ENCODE measurements at places on chromosomes 7 and 10. TPM values are rescaled to one million over a fixed set of nuclear protein-coding genes. Genes with fewer than 3 reads are reported as not detected.

The TMEM236 gene
- total RNA-seq, result under 0.01 TPM

The SLC35B4 gene
- 25.8 TPM for total RNA-seq

The TLL2 gene
- total RNA-seq, result 0.11 TPM

The LIPK gene
- 0.17 TPM for total RNA-seq

DNA sequence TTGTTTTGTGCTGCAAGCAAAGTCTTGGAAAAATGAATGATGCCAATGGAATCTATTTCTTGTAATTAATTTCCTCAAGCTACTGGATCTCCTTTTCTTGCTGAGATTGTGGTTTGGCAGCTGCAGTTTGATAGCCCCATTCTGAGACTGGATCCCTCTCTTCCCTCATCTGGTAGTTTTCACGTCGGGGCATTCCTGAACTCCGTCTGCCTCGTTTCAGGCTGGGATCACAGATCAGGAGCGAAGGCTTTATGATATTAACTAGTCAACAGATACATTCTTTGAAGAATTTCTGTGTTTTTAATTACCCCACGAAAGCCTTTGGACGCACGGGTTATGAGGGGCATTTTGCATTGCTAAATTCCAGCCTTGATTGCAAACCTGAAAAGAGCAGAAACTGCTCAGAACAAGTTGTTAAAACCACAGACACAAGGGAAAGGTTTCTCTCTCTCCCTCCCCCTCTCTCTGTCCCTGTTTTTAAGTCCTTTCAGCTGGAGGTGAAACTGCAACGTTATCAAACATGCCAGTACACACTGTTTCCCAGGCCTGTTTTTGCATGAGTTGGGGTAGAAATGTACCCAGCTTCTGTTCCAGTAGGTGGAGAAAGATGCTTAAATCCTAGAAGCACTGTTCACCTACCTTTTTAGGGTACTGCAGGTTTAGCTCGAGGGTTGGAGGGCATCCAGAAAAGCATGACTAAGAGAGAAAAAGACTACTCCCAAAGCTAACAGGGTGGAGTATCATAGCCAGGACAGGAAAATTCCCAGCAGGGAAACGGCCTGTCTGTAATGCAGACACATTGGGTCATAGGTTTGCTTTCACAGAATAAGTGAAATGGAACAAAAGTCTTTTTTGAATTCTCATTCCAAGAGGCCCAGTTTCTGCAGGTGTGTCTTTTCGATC lies 124.3 kb downstream of the CUX1 start:
- peak; percentile 51 for DNase-seq

- DNase-seq, result peak; percentile 82
Measured at GRCh38 chr10:57955076-57955475, 312.6 kb downstream of the IPMK start.

GRCh38 chr7:152624228-152624627 lies 51.7 kb downstream of the XRCC2 start:
- DNase-seq, result no peak

DNA sequence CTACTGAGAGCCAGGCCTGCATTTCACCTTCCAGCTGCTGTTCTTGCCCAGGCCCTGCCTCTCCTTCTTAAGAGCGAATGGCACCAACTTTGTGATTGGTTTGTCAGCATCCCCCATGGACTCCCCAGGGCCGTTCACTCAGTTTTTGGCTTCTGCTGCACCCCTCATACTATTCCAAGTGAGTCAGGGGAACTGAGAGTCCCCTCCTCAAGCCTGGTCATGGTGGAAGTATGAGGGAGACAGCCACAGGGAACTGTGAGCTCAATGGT lies 62.4 kb upstream of the ANTXRL start:
- DNase-seq, result no peak

GRCh38 chr10:123428391-123428790 lies 237.8 kb upstream of the GPR26 start:
- no peak for DNase-seq

- DNase-seq, result no peak
Measured at GRCh38 chr7:2049782-2050510, 182.8 kb downstream of the MAD1L1 start.

- DNase-seq, result peak; percentile 31
Measured at GRCh38 chr10:2509081-2509531, 558.2 kb upstream of the PFKP start.

Measured in LHCN-M2 (cell line).